ENCODE measurements at places on chromosomes 5 and 9. TPM values are rescaled to one million over a fixed set of nuclear protein-coding genes. Genes with fewer than 3 reads are reported as not detected.

Gene ZNF618
- 11.4 TPM for total RNA-seq

Gene LVRN
- total RNA-seq, result not detected

Gene LCN1
- not detected for total RNA-seq

Gene DELE1
- total RNA-seq, result 75.5 TPM

Gene VAV2
- 15.8 TPM for total RNA-seq

Gene GLIPR2
- total RNA-seq, result 27.7 TPM

Gene CLIC3
- 3.1 TPM for total RNA-seq

Gene SYK
- 0.16 TPM for total RNA-seq

Gene BRD9
- 30.6 TPM for total RNA-seq

Gene PALM2AKAP2
- 11.9 TPM for total RNA-seq

Gene NTRK2
- not detected for total RNA-seq

Gene ADAMTS13
- total RNA-seq, result 4.0 TPM
